ENCODE measurements at places on chromosomes 4 and X.

- DNase-seq = no peak
These were observed 28.9 kb downstream of the ARFIP1 start for GRCh38 chr4:152808670-152809069.

GRCh38 chr4:85932500-85933290 is 427.2 kb downstream of the MAPK10 start:
- DNase-seq = no peak

- no peak for DNase-seq
These were observed 20.4 kb upstream of the DCTD start for GRCh38 chr4:182937268-182938204.

DNA sequence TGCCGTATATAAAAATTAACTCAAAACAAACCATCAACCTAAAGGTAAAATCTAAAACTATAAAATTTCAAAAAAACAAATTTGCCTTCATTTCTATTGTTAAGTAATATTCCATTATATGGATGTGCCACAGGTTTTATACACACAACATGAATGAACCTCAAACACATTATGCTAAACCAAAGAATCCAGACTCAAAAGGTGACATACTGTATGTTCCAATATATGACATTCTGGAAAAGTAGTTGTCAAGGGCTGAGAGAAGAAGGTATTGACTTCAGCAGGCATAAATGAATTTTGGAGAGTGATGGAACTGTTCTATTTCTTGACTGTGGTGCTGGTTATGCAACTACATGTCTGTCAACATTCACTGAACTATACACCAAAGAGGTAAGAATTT is 56.6 kb downstream of the CNOT6L start:
- DNase-seq = no peak

DNA sequence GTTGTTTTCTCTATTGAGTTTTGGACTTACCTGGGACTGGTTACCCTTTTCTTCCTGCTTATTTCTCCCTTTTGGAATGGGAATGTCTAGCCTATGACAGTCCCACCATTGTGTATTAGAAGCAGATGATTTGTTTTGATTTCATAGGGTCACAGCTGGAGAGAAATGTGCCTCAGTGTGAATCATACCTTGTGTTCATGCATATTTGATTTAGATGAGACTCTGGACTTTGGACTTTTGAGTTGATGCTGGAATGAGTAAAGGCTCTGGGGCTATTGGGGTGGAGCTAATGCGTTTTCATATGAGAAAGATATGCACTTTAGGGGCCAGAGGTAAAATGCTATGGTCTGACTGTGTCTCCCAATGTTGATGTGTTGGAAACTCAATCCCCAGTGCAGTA is 30.5 kb upstream of the TEX13C start:
- no peak for DNase-seq

GRCh38 chr4:101393256-101393655 is 45.9 kb upstream of the PPP3CA start:
- no peak for DNase-seq

DNA sequence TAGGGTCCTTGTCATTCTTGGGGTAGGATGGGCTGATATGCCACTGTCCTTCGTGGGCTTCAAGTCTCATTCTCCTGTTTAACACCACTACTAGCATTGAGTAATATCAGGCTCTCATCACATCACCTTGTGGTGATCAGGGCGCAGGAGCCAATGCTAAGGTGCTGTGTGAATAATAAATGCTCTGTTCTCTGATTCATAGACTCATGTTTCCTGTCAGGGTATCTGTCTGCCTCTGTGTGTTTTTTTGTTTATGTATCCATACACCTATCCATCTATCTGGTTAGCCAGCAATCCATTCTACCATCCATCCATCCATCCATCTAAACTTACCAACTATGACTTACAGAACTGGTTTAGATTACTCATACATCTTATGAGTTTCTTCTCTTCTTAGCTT is 525.1 kb upstream of the ATOH1 start:
- DNase-seq = no peak

GRCh38 chr4:169250796-169251195 is 20.0 kb downstream of the SH3RF1 start:
- no peak for DNase-seq

DNA sequence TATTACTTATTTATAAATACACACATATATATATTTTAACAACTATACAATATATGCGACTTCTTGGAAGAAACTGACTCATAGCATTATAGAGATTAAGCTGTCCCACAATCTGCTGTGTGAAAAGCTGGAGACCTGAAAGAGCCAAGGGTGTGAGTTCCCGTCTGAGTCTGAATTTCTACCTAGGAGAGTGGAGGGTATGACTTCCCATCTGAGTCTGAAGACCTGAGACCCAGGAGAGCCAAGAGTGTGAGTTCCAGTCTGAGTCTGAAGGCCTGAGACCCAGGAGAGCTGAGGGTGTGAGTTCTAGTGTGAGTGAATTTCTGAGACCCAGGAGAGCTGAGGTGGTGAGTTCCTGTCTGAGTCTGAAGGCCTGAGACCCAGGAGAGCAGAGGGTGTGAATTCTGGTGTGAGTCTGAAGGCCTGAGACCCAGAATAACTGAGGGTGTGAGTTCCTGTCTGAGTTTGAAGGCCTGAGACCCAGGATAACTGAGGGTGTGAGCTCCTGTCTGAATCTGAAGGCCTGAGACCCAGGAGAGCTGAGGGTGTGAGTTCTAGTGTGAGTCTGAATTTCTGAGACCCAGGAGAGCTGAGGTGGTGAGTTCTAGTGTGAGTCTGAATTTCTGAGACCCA is 8.9 kb upstream of the P2RY8 start:
- DNase-seq = no peak

Data from stimulated activated CD4-positive, alpha-beta T cell treated with anti-CD3 and anti-CD28 coated beads, Interleukin-4, amount 100 ng/mL, for 1 hour (primary cell).